NCI-H1436 (cell line): ENCODE measurements at places on chromosomes 5 and 9.

GRCh38 chr5:59245198-59245597, 648.3 kb downstream of the PDE4D start:
- no peak for DNase-seq

DNA sequence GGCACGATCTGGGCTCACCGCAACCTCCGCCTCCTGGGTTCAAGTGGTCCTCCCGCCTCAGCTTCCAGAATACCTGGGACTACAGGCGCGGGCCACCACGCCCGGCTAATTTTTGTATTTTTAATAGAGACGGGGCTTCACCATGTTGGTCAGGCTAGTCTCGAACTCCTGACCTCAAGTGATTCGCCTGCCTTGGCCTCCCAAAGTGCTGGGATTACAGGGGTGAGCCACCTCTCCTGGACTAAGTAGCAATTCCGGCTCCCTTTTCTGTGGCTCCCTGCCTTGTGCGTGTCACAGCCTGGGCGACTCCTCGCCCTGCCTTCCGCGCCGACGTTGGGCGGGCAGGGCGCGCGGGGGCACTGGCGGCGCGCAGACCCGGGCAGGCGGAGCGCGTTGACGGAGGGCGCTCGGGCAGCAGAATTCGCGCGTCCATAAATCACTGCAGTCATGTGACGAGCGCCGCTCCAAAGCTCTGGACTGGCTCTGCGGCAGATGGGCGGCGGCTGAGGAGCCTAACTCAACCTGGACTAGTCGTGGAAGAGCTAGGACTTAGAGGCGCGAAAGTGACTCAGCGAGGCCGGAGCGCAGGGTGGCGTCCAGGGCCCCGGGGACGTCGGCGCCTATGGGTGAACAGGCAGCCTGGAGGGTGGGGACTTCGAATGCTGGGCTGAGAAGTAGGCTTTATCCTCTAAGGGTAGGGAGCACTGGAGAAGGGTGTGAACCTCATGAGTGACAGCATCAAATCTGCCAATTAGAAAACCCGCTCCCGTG, 1.4 kb upstream of the CIZ1 start:
- peak; percentile 87 for DNase-seq

DNA sequence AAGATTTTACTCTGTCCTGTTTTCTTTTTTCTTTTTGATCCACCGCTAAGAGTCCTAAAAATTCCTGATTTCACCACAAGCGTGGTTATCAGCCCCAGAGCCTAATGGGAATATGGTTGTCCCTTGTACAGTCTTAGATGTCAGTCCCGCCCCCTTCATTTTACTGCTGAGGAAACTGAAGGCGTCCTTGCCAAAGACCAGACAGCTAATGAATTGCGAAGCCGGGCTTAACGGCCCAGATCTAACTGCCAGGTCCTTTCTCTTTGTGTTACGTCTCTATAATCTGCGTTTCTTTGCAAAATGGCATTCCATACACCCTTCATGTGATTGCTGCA, 497 bp downstream of the NSA2 start:
- DNase-seq, result no peak

DNA sequence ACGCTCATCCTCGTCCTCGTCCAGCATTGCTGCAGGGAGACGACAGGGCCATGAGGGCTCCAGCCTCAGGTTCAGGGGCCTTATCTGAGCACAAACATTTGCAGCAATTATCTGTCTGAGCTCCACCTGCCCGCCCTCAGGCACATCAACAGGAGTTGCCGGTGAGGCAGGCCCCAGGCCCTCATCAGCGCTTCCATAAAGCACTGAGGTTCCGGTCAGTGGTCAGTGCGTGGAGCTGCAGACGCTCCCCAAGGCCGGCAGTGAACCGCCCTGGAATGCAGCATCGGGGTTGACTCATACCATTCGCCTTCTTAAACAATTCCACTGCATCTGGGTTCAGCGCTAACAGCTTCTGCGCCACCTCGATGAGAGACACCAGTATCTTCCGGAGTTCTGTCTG, 15.2 kb downstream of the UBAC1 start:
- DNase-seq, result no peak

DNA sequence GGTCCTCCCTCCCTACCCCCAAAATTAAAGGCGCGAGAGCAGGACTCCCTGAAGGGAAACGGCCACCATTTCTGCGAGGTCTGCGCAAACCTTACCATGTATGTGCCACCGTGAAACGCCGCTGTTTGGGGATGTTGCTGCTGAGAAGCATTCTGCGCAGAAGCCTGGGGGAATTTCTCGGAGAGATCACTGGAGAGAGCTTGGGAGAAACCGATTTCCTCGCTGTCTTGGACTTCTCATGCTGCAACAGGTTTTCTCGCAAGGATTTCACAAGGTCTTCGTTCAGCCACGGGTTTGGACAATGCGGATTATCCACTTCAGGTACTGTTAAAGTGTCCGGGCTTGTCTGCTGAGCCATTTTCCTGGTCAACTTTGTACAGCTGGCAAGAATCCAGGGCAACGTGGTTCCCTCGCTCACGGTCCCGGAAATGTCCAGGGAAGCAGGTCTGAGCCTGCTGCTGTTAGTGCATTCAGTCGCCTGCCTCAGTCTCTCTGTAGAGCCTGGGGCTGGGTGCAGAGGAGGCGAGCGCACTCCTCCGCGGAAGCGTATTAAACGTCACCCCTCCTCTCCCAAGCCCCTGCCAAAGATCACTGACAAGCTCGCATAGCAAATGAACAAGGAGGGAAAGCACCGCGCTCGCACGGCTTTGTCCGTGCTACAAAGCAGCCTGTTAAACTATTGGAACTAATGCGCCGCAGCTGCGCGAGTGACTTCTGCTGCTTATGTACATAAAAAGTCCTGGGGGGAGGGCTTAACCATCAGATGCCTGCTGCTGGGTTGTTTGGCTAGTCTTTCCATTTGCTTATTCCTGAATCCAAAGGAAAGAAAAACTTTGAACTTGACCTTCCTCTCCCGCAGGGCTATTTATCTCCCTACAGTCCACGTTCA, 125.1 kb downstream of the PDE4D start:
- DNase-seq, result peak; percentile 67

DNA sequence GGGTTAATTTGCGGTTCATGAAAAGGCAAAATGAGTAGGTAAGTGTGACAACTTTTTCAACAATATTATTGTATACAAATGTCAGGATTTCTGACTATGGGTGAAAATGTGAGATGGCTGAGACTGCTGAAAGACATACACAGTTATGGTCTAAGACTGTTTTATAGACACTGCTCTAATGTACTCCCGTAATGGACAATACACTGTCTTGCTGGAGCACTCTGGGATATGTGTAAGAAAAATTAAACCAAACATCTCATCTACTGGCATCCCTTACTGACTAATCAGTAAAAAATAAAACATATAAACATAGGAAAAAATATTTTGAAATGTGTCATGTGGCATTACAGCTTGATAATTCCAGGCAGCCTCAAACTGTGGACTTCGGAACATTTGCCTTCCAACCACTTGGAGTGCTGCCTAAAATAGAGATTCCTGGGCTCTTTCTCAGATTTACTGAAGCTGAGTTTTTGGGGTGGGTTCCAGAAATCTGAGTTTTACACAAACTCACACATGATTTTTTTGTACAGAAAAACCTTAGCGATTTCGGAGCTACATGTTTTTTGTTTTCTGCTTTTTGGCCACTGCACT, 233.9 kb upstream of the TBCA start:
- DNase-seq, result no peak

GRCh38 chr5:33105521-33105941, 335.2 kb upstream of the TARS1 start:
- no peak for DNase-seq

DNA sequence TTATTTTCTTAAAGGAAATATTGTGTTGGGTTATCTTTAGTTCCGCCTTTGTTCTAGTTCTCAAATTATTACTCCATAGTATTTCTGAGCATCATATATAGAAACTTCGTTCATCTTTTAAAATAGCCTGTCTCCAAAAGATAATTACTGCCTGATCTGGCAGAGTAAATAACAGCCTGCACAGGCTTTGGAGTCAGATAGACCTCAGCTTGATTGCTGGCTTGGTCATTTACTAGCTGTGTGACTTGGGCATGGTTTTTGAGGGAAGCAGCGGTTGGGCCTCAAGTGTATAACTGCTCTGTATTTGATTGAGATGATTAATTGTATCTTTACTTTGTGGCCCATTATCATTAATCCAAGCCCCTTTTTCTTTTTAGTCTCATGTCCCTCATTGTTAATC, 50.1 kb downstream of the FBXO38 start:
- no peak for DNase-seq

- no peak for DNase-seq
These were observed 94.6 kb upstream of the DNAH5 start for GRCh38 chr5:14039063-14039462.

DNA sequence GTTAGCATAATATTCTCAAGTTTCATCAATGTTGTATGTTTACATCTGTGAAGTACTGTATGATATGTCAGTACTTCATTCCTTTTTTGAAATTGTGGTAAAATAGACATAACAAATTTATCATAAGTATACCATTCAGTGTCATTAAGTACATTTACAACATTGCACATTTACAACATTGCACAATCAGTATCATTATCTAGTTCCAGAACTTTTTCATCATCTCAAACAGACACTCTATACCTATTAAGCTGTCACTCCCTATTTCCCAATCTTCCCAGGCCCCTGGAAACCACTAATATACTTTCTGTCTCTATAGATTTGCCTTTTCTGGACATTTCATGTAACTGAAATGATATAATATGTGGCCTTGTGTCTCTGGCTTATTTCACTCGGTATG, 75.1 kb upstream of the ATG10 start:
- no peak for DNase-seq

DNA sequence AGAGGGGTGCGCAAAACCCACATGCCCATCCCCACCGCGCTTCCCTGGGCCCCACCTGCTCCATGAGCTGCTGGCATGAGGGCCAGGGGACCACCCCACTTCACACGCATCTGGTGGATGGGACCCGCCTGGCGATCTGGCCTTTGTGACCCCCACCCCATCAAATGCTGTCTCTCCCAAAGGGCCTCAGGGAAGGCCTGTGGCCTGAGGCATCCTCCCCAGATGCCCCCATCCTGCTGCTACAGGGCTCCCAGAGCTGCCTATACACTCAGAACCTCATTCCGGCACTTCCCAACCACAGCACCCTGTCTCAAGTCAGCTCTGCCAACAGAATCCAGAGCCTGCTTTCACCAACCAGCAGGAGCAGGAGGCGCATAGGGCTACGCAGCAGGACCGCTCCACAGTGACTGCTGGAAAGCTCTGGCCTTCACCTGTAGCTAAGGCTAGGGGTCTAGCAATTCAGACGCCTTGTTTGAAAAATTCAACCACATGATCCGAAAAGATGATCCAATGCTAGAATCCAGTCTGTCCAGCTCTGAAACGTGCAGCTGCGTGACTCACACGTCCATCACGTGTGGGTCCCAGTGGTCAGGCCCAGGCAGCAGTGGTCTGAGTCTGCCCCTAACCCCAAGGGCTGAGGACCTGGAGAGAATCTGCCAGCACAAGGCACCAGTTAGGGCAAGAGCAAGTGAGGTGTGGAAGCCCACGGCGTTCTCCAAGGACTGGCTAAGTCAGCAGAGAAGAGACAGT, 1.4 kb upstream of the SNAPC4 start:
- no peak for DNase-seq

DNA sequence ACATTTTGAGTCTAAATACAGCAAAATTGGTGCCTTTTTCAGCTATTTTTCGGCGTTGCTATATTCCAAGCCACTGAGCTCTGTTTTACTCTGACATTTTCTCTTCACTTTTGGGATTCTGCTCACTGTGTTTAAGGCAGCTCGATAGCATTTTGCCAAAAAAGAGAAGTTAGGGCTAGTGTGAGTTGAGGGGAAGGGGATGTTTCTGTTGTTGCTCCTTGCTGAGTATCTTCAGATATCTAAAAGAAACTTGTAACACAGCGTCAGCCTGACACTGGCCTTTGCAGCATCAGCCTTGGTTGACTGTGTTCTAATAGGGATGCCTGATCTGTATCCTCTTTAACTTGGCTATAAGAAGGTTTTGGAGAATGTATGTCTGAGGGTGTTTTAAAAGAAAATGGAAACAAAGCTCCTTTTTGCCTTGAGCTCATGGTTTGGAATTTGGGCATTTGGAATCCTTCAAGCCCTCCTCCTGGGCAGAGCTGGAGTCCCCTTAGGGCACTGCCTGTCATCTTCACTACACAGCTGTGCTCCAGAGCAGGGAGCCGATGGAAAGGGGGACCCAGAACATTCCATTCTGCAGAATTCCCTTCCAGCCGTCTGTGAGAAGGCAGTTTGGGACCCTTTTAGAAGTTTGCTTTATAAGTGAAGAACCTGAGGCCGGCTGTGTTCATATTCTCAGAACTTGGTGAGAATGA, 63.0 kb downstream of the EXOSC2 start:
- no peak for DNase-seq

GRCh38 chr5:89904442-89904841, 505.1 kb downstream of the CETN3 start:
- DNase-seq, result no peak

DNA sequence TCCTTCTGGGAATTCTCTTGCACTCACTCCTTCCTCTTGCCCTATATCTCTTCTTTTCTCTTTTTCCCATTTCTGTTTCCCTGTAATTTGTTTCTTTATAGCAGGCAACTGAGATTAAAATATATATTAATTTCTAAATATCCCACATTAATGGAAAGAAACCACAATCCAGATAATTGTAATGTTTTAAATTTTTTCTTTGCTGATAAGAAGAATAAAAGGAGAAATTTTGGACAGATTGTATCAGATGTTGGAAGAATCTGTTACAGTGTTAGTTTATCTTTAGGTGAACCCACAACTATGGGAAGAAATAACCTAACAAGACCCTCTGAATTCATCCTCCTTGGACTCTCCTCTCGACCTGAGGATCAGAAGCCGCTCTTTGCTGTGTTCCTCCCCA, at the start of gene OR1L1:
Gene OR1L1 (plus strand): TSS at position 301 of the 400 bp plus-strand sequence. CDS start 0 bp downstream, at position 301.
- DNase-seq, result no peak

DNA sequence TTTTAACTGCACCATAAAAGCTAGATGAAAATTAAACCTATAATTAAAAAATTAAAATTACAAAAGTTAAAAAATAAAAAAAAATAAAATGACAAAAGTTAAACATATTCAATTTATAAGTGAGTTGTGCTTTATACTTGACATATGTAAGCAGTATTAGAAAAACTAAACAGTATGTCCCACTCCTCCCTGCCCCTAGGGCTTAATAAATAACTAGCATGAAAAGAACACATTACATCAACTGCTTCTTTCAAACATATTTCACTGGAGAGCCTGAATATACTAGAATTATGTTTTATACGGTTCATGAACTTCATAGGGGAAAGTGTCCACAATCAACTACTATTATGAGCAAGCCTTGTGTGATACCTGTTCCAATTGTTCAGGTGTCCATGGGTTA, 47.6 kb downstream of the ECPAS start:
- DNase-seq, result no peak
